Osteocyte (in vitro differentiated cells): ENCODE measurements at places on chromosomes 13 and 19. TPM values are rescaled to one million over a fixed set of nuclear protein-coding genes. Genes with fewer than 3 reads are reported as not detected.

GRCh38 chr13:28002886-28003698 lies 14.6 kb upstream of the URAD start:
- no peak for DNase-seq

Gene FXYD3
- total RNA-seq, result not detected in 2 replicates

- no peak for DNase-seq
These were observed 12.2 kb downstream of the SERP2 start for GRCh38 chr13:44385847-44386246.

DNA sequence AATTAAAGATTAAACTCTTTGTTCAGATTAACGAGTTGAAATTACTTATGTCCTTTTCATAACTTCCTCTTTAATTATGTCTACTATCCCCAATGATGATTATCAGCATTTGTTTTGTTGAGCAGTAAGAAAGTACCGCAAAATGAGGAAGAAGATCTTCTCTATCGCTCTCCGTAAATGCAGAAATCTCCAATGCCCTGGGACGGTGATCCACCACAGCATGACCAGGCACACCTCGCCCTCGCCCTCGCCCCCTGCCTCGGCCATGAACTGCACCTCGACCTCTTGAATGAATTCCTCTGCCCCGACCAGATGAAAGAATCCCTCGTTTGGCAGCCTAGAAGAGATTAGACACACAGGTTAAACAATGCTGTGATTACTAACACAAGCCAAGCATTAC lies 69.1 kb downstream of the RBM26 start:
- DNase-seq, result no peak

- DNase-seq, result peak; percentile 95
These were observed 35.8 kb upstream of the MEDAG start for GRCh38 chr13:30870049-30870884.

Gene MBD3L2
- total RNA-seq, result not detected in 2 replicates

GRCh38 chr19:2317300-2317699 lies 9.3 kb upstream of the LINGO3 start:
- DNase-seq, result no peak

DNA sequence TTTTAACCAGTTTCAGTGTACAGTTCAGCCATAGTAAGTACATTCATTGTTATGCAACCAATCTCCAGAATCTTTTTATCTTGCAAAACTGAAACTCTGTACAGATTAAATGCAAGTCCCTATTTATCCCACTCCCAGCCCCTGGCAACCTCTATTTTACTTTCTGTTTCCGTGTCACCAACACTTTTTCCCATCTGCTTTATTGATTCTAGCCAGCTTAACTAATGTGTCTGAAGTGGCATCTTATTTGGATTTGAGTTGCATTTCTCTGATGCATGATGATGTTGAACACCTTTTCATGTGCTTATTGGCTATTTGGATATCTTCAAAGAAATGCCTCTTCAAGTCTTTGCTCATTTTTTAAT lies 18.9 kb downstream of the SPATA13 start:
- no peak for DNase-seq

GRCh38 chr13:100543872-100544602 lies 44.6 kb downstream of the GGACT start:
- peak; percentile 85 for DNase-seq

Gene C1QTNF9
- total RNA-seq, result not detected in 2 replicates

GRCh38 chr13:43657485-43657884 lies 129.3 kb downstream of the ENOX1 start:
- no peak for DNase-seq

Gene LILRB4
- not detected in 2 replicates for total RNA-seq

GRCh38 chr13:81565849-81566248 lies 1224.9 kb upstream of the SPRY2 start:
- no peak for DNase-seq

DNA sequence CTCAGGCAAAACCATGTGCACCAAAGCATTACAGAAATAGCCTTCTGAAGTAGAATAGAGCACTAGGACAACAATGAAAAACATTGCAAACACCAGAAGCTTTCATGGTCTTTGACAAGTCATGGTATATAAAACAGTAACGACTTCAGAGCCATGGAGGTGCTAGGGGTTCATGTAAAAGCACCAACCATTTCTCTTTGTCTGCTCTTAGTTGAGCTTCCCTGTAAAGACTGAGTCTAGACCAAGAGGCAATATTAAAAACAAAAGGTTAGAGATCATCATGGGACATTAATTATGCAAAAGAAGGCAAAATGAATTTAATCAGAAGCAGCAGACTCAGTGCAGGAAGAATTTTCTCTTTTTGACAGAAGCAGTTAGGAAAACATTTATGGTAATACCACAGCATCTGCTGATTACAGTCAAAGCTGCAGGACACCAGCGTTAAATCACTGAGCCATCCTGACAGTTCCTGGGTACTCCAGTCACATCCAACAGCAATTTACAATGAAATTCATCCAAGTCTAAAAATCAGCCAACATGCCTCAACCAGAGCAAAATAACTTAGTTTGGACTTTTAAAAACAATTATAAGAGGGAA lies 476.8 kb downstream of the DIAPH3 start:
- no peak for DNase-seq

GRCh38 chr13:93959796-93960533 lies 519.5 kb downstream of the DCT start:
- no peak for DNase-seq

Gene F7
- total RNA-seq, result not detected in 2 replicates

DNA sequence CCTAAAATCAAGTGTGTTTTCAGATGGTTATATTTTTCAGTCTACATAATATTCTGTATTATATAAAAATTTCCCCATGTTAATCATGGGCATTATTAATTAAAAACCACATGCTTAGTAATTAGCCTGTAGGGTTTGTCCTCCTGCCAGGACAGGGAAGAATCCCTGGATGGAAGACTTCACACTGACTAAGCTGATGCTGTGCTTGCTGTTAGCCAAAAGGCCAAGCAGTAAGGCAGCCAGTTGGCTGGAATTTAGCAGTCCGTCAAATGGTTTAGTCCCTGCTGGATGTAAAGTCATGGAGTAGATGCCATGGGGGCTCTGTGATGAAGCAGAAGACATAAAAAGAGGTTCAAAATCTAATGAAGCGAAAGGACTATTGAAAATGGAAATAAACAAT lies 168.0 kb upstream of the OBI1 start:
- no peak for DNase-seq

Gene UPF3A
- 55.3 and 63.1 TPM in 2 replicates for total RNA-seq

GRCh38 chr13:53878861-53879260 lies 850.2 kb downstream of the OLFM4 start:
- no peak for DNase-seq

Gene SPACA4
- not detected in 2 replicates for total RNA-seq

DNA sequence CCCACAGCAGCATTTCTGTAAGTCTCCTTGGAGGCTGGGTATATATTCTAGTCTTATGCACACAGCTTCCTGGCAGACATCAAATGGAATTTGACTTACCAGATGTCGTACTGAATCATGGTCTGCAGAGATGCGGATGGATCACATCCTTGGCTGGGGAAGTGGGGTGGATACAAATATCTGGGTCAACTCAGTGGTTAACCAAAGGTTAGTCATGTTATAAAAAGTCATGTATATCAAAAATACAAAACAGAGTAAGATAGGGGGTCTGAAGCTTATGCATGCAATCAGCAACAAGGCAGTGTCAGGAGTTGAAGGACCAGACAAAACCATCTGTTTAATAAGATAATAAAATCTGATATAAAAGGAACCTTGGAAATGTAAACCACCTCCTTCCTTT lies 61.9 kb downstream of the WASF3 start:
- no peak for DNase-seq

Gene KLK2
- not detected in 2 replicates for total RNA-seq

Gene TNFSF9
- total RNA-seq, result 1.4 and 1.5 TPM in 2 replicates

DNA sequence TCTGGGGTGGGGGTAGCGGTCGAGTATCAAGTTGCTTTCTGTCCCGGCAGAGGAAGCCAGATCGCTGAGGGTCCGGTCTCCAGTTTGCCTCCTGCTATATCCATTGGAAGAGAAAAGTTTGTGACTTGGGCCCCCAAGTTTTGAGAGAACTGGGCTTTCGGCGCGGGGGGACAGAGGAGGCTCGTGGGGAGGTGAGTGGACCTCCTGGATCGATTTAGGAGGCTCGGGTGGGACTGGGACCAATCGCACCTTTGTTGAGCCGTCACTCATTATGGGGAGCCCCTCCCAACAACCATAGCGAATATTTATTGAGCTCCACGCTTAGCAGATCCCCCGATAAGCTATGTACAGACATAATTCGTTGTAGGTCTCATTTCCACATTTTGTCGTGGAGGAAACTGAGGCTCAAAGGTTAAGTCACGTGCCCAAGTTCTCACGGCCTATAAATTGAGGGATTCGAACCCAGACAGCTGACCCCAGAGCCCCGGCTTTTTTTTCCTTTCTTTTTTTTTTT lies 909 bp downstream of the RFXANK start:
- no peak for DNase-seq

Gene F2RL3
- total RNA-seq, result 0.08 TPM in 1 of 2 replicates, not detected in the other

GRCh38 chr13:48583859-48584311 lies 51.0 kb upstream of the RCBTB2 start:
- DNase-seq, result no peak

Gene IRS2
- 49.1 and 52.3 TPM in 2 replicates for total RNA-seq

GRCh38 chr13:93079294-93079693 lies 147.3 kb upstream of the GPC6 start:
- no peak for DNase-seq

GRCh38 chr19:38095411-38096308 lies 128.4 kb downstream of the DPF1 start:
- DNase-seq, result peak; percentile 88

GRCh38 chr13:99293178-99293577 lies 14.0 kb downstream of the GPR183 start:
- DNase-seq, result no peak

DNA sequence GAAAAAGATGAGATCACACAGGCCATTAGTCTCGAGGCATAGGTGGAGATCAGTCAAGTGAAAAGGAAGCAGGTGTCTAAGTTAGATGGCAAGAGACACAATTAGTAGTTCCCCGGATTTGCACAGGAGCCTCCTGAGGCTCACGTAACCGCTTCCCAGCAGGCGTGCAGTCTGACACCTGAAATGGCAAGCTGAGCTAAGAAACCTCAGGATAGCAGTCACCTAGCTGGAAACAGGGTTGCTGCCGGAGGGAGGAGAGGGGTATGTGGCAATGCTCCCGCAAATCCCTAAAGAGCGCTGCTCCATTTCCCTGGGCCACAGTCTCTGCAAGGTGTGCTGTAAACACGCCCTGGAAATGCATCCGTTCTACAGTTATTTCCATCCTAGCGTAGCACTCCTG lies 1151.0 kb downstream of the DIAPH3 start:
- DNase-seq, result no peak

GRCh38 chr13:106814463-106814862 lies 246.5 kb upstream of the ARGLU1 start:
- DNase-seq, result no peak

DNA sequence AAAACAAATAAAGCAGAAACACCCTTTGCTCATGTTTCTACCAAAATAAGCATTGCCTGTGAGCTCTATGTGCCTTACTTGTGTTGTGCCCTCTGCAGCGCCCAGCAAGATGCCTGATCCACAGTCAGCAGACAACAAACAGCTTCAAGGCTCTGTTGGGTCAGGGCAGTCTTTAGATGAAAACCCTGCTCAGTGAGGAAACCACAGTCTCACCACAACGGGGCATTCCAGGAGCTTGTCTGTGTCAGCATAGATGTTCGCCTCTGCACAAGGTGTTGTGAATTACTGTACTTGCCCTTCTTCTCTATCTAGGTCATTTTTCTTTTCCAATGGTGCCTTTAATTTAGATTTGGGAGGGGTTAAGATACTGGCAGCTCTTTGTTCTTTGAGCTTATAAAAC lies 251.9 kb downstream of the COL4A1 start:
- no peak for DNase-seq

DNA sequence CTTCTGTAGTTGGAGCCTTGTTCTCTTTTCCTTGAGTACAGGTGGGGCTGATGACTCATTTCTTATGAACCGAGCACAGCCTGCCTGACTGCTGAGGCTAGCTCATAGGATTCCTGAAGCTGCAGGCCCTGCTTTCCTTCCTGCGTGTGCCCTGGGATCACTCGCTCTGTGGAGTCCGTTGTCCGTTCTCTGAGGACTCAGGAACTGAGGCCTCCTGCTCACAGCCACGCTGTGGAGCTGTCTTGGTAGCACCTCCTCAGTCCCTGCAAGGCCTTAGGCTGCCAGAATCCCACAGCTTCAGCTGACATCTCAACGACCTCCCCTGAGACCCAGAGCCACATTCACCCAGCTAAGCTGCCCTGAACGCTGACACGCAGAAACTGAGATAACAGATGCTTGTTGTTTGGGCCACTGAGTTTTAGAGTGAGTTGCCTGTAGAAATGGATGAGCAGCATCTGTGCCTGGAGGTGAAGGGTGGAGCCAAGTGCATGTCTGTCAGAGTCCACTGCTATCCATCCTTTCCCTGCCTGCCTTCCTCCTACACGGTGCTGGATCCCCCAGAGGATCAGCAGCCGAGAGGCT lies 72.9 kb downstream of the ARHGEF7 start:
- DNase-seq, result no peak

Gene ZNF578
- not detected in 2 replicates for total RNA-seq

Gene FRY
- 1.1 and 2.0 TPM in 2 replicates for total RNA-seq

Gene APOC4
- not detected in 2 replicates for total RNA-seq

- no peak for DNase-seq
These were observed 354.6 kb downstream of the DNAJC15 start for GRCh38 chr13:43377973-43378372.

Gene DMWD
- 79.2 and 91.0 TPM in 2 replicates for total RNA-seq

DNA sequence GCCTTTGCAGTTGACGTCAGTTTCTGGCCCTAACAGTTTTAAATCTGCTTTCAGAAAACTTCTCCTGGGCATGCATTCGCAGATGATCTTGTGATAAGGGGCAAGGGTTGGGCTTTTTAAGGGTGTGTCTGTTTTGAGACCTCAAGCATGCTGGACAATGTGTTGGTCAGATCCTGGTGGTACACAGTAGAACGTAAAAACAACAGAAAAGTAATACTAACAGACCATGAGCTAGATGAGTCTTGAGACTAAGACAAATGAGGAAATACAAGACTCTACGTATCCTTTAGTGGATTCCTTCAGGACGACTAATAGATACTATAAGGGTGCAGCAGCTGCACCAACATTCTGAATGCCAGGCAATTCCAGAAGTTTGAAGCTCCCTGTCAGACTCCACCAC lies 237.6 kb downstream of the DNAJC15 start:
- DNase-seq, result no peak

DNA sequence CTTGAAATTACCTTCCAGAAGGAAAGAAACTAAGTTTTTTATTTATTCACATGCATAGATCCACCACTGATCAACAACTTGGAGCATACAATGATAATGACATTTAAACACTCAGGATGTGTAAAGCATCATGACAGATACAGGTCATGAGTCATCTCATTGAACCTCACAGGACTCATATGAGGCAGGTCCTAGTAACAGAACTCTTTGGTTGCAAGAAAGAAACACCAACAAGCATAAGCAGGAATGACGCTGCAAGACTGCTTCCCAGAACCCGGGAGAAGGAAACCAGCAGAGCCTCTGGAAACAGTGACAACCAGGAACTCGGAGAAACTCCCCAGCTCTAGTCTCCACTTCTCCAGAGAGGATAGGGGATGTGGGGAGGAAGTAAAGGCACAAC lies 60.8 kb upstream of the IPO5 start:
- no peak for DNase-seq

- no peak for DNase-seq
These were observed 1551.1 kb downstream of the EFNB2 start for GRCh38 chr13:104984296-104984818.
